T-helper 1 cell (primary cell): ENCODE measurements at places on chromosomes 5 and 9.

DNA sequence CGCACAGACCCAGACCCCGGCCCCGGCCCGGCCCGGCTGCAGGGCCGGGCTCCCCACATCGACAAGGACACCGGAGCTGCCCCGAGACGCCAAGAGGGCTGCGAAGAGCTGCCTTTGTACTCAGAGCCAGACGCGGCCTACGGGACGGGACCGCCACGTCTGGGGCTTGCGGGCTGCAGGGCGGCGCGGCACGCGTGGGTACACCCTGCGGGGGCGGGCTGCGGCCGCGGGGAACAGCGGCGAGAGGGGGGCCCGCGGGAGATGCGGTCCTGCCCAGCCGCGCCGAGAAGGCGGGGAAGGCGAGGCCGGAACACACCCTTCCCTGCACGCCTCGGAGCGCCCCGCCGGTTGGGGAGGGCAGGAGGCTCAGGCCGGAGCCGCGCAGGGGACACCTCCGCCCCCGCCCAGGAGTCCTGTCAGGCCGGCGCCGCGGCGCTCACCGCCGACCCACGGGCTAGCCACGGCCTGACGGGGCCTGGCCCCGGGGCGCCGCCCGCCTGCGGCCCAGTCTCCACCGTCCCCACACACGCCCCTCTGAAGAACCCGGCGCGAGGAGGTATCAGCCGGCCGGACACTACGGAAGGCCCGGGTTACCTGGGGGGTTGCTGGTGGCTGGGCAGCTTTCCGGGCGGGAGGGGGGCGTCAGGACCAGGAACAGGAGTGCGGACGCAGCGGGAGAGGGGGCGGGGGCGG is 478 bp downstream of the RAB14 start:
- peak; percentile 30 for DNase-seq

DNA sequence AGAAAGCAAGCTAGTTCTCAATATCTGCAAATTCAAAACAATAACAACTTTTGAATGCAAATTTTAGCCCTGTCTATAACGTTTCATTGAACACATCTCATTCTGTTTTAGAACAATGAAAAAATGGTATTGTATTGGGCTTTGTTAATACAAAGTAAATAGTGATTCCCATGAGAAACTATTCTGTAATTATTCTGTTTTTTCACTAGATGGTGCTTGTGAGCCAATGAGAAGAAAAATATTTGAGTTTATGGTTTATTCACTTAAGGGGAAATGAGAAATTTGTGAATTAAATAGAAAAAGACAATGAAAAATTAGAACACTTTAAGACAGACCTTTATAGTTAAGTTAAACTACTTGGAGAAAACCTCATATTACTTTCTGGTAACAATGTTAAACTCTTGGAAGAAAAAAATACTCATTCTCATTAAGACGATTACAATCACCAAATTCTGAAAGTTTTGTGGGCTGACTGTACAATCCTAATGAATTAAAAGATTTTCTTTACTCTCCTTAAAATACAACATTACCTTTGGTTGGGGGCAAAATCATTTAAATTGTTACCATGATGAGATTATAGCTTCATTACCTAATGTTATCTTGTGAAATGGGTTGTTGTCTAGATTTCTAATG is 127.0 kb downstream of the NNT start:
- DNase-seq: peak; percentile 5

GRCh38 chr9:132160802-132161742 is 786 bp upstream of the NTNG2 start:
- peak; percentile 23 for DNase-seq

DNA sequence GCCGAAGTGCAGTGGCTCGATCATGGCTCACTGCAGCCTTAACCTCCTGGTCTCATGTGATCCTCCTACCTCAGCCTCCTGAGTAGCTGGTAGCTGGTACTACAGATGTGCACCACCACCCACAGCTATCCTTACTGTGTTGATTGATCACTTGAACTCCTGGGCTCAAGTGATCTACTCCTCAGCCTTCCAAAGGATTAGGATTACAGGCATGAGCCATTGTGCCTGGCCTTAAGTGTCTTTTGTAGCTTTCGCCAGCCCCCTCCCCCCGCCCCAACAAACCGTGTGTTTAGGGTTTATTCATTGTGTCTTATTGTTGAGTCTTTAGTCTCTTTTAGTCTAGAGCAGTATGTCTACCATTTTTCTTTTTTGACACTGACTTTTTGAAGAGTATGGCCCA is 33.1 kb downstream of the SPIN1 start:
- DNase-seq: no peak

- no peak for DNase-seq
Measured at GRCh38 chr5:119319401-119319800, 36.4 kb upstream of the TNFAIP8 start.

- no peak for DNase-seq
Measured at GRCh38 chr5:127892467-127893207, 189.4 kb downstream of the CCDC192 start.

- no peak for DNase-seq
Measured at GRCh38 chr9:38285236-38285635, 107.3 kb upstream of the ALDH1B1 start.

GRCh38 chr9:123684393-123685149 is 245.4 kb downstream of the DENND1A start:
- no peak for DNase-seq

DNA sequence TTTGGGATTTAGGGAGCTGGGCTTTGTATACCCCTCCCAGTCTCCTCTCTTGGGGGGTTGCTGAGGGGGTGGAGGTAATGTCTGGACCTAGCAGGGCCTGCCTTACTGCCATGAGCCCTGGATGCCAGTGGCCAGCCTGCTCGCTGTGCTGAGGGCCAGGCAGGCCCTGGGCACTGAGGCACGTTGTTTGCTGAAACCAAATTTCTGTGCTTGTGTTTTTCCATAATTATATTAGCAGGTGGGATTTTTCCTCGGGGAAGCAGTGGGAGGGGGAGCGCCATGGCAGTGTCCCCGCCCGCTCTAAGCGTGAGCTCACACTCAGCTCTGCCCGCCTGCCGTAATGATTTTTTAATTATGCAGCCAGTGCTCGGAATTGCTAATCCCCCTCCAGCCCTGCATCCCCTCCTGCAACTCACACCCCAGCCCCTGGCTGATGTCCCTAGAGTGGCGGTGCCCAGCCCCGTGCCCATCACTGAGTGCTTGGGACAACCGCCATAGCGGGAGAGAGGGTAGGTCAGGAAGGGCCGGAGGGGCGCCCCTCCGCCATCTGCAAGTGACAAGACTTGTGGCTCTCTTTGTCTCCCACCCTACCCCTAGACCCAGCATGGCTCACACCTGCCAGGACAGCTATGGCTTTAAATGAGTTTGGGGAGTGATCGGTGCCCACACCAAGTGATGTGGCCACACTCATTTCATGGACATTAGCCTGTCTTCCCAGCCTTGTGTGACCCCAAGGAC is 20.9 kb downstream of the CXXC5 start:
- no peak for DNase-seq

DNA sequence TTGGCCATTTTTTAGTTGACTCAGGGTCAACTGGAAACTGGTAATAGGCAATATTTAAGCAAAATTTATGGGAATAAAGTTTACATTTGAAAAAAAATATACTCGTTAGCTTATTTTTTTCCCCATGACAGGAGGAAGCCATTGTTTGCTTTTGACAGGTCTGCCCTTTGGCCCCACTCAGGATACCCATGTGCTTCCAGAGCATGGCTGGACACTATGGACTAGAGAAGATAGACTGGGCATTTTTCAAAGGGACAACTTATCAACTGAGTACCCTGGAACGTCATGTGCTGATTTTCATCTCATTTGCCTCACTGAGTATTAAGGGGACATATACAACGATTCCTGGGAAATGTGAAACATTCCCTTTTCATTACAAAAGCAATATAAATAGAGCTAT is 83.1 kb upstream of the SMIM32 start:
- DNase-seq: no peak

DNA sequence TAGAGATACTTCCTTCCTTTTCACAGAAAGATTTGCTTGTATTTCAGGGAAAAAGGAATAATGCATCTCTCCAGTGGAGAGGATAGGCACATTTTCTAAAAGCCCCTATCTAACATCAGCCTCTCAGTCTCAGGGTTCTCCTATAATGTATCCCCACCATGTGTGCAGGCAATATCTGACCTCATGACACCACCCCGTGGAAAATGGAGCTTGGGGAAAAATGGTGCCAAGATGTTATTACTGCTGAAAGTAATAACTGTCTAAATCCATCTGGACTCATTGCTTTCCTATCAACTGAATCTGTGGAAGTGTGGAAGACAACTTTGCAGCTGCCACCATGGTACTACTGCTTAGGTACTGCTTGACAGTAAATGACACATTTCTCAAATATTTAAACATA is 574.3 kb downstream of the LRRC70 start:
- DNase-seq: no peak

- no peak for DNase-seq
Measured at GRCh38 chr9:119218293-119218692, 150.9 kb downstream of the BRINP1 start.
